ENCODE measurements at places on chromosomes 5 and 9.

DNA sequence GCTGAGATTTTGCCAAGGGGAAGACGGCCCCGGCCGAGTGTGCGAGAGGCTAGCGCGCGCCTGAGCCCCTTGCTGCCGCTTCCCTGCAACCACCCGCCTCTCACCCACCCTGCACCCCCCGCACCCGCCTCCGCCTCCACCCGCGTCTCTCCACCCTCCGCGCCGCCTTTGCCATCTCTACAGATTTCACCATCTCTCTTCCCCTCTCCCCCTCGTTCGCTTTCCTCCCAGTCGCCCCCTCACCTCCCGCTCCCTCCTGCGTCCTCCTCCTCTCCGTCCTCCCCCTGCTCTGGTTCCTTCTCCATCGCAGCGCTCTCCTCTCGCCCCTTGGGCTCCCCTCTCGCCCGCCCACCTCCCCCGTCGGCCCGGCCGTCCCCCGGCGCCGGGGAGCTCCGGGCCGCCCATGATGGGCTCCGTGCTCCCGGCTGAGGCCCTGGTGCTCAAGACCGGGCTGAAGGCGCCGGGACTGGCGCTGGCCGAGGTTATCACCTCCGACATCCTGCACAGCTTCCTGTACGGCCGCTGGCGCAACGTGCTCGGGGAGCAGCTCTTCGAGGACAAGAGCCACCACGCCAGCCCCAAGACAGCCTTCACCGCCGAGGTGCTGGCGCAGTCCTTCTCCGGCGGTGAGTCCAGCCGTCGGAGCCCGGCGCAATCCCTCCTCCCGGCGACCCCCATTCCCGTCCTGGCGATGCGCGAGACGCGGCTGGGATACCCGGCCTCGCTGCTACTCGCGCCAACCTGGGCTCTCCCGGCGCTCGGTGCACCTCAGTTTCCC is at the start of gene PRDM12:
Gene PRDM12, plus strand, starts transcription at position 344 of the 778 bp plus-strand sequence. Its CDS starts 60 bp downstream, at position 404.
- DNase-seq: no peak

DNA sequence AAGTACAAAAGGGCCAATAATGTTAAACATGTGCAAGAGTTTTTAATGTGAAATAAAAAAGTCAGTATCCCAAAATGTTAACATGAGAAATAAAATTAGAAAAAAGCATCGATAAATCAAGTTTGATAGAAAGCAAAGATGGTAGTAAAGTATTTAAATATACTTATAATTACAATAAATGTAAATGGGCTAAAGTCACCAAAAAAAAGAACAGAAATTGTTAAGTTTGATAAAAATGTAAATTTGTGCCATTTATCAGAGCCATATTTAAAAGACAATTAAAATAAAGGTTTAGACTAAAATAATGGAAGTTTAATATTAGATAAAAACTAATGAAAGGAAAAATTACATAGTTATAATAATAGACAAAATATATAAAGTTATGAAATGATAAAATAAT is 500.5 kb downstream of the TMEM232 start:
- no peak for DNase-seq

- DNase-seq: no peak
Observed at GRCh38 chr5:16565118-16565517, 51.7 kb downstream of the RETREG1 start.

DNA sequence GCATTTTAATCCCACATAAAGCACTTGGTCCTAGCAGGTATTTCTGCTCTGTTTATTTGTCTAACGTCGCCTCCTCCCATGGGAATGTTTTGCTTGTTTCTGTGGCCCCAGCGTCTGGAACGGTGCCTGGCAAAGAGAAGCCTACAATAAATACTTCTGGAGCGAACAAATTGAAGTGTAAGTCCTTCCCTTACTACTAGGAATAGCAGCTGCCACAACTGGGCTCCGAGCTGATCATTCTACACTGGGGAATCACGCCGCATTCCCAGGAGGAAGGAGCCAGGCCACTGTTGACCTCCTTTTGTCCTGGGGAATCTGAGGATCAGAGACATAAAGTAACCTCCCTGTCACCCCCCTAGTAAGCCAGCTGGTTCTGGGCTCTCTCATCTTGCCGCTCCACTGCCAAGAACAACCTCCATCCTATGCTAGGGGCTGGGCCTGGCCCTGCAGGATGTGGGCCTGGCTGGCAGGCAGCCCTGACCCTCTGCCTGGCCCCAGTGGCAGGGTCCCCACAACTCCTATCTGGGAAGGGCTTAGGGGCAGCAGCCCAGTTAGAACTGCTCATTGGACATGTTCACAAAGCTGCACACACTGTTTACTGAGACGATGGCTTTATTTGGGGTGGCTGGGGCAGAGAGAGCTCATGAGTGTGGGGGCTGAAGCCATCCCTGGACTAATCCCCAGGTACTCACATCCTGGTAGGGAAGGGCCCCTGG is 82.8 kb downstream of the GTF3C4 start:
- DNase-seq: no peak

DNA sequence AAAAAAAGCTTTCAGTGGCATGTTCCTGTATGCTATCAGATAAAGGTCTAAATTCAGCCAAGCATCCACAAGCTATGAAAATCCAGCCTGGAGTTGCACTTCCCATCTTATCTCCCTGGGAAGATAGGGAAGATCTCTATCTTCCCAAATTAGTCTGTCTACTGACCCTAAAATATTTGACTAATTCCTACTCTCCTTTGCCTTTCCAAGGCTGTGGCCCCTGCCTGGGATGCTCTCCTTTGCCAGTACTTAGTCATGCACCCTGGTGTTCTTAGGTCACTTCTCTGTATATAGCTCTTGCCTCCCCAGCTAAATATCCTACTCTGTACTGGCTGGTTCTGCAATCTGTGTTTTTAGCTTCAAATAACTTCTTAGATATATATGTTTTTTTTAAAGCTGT is 44.0 kb upstream of the PLPP1 start:
- no peak for DNase-seq

GRCh38 chr9:132409828-132410528 is at the start of gene CFAP77:
Gene CFAP77, plus strand, starts transcription at chr9:132410211. Its CDS starts 61 bp downstream, at chr9:132410272.
- DNase-seq: no peak

DNA sequence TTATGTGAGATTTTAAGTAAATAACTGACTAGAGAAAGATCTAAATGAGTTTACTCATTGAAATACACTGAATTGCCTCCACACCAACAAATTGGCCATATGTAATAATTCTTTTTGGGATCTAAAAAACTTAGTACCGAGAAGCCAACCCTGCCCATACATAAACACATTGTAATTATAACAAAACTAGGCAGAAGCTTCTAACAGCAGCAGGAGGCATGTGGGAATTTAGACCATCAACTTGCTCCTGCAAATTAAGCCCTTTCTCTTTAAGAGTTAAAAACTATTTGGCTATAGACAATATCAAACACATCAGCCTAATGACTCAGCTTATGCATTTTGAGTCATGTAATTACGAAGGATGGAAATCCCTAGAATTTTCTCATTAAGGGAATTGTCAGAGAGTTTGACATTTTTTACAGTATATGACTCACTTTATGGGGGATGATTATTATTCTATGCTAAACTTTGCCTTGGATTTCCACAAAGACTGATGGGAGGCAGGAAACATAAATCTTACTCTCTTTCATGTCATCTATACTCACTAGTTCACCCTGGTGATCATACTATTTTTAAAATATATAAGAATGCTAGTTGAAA is 1.0 kb downstream of the IL7R start:
- no peak for DNase-seq

DNA sequence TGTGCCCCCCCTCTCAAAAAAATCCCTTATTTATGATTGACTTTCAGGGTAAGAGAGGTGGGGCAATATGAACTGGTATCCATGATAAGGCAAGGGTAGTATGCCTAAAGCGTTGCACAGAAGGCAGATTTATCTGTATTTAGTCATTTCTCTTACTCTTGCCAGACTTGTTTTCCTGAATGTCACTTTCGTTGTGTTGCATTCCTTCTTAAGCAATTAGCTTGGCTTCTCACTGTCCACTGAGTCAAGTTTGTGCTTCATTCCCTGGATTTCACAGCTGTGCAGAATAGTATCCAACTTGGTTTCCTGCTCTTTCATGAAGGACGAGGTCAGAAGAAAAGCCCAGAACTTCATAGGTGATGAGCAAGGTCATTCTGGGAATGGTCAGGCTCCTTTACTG is 301.5 kb upstream of the ACTBL2 start:
- DNase-seq: no peak

GRCh38 chr9:90070056-90070455 is 465.2 kb downstream of the GADD45G start:
- DNase-seq: no peak

All from right atrium auricular region (tissue), 2 donors.